ENCODE measurements at places on chromosomes 3 and 15.

GRCh38 chr3:62028236-62028635, 345.1 kb downstream of the FEZF2 start:
- H3K27me3 ChIP-seq = no peaks in the 10 kb centered on the region
- DNase-seq = no peak
- no peaks in the 10 kb centered on the region for H3K4me1 ChIP-seq
- no peak overlapping the region for H3K27ac ChIP-seq
- no peak overlapping the region for H3K4me3 ChIP-seq
- no peaks in the 10 kb centered on the region for H3K36me3 ChIP-seq

- H3K27ac ChIP-seq = no peak overlapping the region
- no peak overlapping the region for H3K4me3 ChIP-seq
- no peak for DNase-seq
- no peaks in the 10 kb centered on the region for H3K36me3 ChIP-seq
- H3K4me1 ChIP-seq = no peaks in the 10 kb centered on the region
- no peaks in the 10 kb centered on the region for H3K27me3 ChIP-seq
Observed at GRCh38 chr15:39837454-39837853, 54.8 kb upstream of the FSIP1 start.

DNA sequence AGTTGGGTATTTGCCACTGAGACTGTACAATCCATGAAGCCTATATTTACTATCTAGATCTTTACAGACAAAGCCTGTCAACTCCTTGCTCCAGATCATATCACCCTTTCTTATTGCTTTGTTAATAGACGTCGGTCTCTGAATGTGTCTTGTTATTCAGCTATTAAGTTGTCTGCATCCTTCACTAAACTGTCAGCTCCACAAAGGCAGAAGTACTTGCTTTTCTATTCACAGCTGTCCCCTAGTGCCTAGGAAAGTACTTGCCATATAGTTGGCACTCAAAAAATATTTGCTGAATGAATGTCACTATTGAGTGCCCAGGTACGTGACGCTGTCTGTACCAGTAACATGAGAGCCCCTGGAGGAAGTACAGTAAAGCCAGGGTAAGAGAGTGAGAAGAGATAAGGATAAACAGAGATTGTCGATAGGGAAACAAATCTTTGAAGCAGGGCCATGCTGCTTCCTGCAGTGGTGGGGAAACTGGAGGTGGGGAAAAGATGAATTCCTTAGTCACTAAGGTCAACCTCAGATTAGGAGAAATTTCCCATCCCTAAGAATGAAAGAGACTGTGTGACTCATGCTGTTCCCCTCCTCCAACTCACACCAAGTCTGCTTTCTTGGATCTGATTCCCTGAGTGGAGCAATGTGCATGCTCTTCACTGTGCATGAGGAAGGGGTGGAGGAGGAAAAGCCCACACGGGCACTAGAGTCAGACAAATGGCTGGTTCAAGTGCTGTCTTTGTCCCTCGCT, 36.3 kb downstream of the PRICKLE2 start:
- H3K27ac ChIP-seq = no peak overlapping the region
- no peaks in the 10 kb centered on the region for H3K4me1 ChIP-seq
- H3K27me3 ChIP-seq = no peaks in the 10 kb centered on the region
- H3K36me3 ChIP-seq = no peaks in the 10 kb centered on the region
- DNase-seq = no peak
- no peak overlapping the region for H3K4me3 ChIP-seq

DNA sequence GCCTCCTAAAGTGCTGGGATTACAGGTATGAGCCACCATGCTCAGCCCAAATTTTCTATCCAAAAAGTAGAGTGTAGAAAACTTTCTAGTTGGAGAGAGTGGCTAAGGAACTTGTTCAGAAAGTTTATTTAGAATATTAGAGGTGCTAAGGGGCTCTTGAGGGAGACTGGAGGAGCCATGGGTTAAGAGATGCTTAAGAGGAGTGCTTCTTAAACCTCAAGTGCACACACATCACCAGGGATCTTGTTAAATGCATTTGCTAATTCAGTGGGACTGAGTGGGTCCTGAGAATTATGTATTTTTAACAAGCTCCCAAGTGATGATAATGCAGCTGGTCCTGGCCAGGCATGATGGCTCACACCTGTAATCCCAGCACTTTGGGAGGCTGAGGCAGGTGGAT, 29.7 kb upstream of the SLMAP start:
- DNase-seq = no peak
- H3K4me3 ChIP-seq = no peak overlapping the region
- H3K27ac ChIP-seq = no peak overlapping the region
- no peaks in the 10 kb centered on the region for H3K27me3 ChIP-seq
- H3K36me3 ChIP-seq = no peaks in the 10 kb centered on the region

- no peaks in the 10 kb centered on the region for H3K36me3 ChIP-seq
- DNase-seq = no peak
- H3K27ac ChIP-seq = no peak overlapping the region
- H3K27me3 ChIP-seq = no peaks in the 10 kb centered on the region
- no peaks in the 10 kb centered on the region for H3K4me1 ChIP-seq
Observed at GRCh38 chr3:102545276-102545675, 110.5 kb downstream of the ZPLD1 start.

DNA sequence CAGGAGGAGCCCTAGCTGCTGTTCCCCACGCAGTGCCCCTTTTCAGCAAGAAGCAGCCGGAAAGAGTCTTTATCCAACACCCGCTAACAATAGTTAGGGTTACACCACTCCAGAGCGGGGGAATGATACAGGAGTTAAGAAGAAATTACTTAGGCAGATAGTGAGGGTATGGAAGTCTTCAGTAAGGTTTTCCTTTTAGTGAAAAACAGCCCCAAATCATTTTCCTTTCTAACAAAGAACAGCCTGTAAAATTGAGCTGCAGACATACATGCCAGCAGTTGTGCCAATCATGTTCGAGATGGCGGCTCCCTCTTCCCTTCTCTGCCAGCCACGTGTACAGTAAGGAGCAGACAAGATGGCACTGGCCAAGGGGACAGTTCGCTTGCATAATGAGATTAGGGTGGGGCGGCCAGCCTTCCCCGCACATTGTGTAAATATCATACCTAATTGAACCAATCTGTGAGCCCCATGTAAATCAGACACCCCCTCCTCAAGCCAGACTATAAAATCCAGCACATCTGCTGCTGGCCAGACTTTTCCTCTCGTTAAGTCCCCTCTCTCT, 18.5 kb upstream of the SENP5 start:
- no peak overlapping the region for H3K4me3 ChIP-seq
- H3K27ac ChIP-seq = no peak overlapping the region
- H3K27me3 ChIP-seq = no peaks in the 10 kb centered on the region
- no peaks in the 10 kb centered on the region for H3K4me1 ChIP-seq

GRCh38 chr15:64437982-64438381, 22.4 kb upstream of the ZNF609 start:
- no peak overlapping the region for H3K4me3 ChIP-seq
- no peak overlapping the region for H3K27ac ChIP-seq
- H3K4me1 ChIP-seq = peaks cover 3% of the 10 kb centered on the region
- no peaks in the 10 kb centered on the region for H3K36me3 ChIP-seq
- H3K27me3 ChIP-seq = no peaks in the 10 kb centered on the region

GRCh38 chr3:161274691-161275298, 53.7 kb downstream of the NMD3 start:
- no peaks in the 10 kb centered on the region for H3K27me3 ChIP-seq
- H3K36me3 ChIP-seq = no peaks in the 10 kb centered on the region
- no peak overlapping the region for H3K4me3 ChIP-seq
- no peak for DNase-seq
- H3K27ac ChIP-seq = no peak overlapping the region
- H3K4me1 ChIP-seq = no peaks in the 10 kb centered on the region

GRCh38 chr3:125431912-125432790, 57.0 kb upstream of the ZNF148 start:
- peaks cover 25% of the 10 kb centered on the region for H3K4me1 ChIP-seq
- H3K36me3 ChIP-seq = no peaks in the 10 kb centered on the region
- H3K27ac ChIP-seq = no peak overlapping the region
- H3K4me3 ChIP-seq = no peak overlapping the region
- H3K27me3 ChIP-seq = no peaks in the 10 kb centered on the region
- DNase-seq = no peak

- no peak overlapping the region for H3K4me3 ChIP-seq
- no peaks in the 10 kb centered on the region for H3K4me1 ChIP-seq
- no peak for DNase-seq
- no peaks in the 10 kb centered on the region for H3K36me3 ChIP-seq
- H3K27ac ChIP-seq = no peak overlapping the region
Observed at GRCh38 chr15:83571820-83572707, 81.9 kb upstream of the ADAMTSL3 start.

GRCh38 chr3:106281221-106281620, 412.4 kb upstream of the CBLB start:
- DNase-seq = no peak
- H3K36me3 ChIP-seq = no peaks in the 10 kb centered on the region
- no peak overlapping the region for H3K4me3 ChIP-seq
- H3K4me1 ChIP-seq = no peaks in the 10 kb centered on the region

GRCh38 chr3:58161435-58162398, 49.1 kb downstream of the DNASE1L3 start:
- H3K27me3 ChIP-seq = no peaks in the 10 kb centered on the region
- H3K4me1 ChIP-seq = no peaks in the 10 kb centered on the region

DNA sequence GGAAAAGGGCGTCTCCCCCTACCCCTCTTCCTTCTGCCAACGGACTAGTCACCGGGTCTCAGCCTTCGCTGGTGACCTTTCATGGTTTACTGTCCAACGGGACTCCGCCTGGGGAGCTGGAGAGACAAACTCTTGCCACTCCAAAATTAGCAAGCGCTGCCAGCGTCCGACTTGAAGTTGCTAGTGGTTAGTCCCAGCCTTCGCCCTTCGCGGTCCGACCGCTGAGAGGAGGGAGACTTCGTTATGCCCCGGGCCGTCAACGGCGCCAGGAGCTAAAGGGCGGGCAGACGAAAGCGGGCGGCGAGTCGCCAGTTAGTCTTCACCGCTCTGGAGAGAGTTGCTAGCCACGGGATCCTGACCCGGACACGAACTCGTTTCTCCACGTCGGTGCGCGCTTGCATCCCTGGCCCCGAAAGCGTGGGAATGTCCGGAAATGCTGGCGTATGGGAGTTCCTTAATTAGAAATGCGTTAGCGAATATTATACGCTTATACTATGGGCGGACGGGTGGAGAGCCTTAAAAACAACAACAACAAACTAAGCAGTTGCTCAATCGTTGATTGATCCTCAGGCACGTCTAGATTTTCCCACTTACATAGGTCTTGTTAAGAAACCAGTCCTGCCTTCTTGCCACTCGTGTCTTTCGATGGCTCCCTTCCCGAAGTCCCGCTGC, 716 bp downstream of the SMC4 start:
- no peaks in the 10 kb centered on the region for H3K27me3 ChIP-seq
- H3K27ac ChIP-seq = peak overlapping the region; percentile 90
- H3K4me1 ChIP-seq = no peaks in the 10 kb centered on the region
- peak overlapping the region; percentile 99 for H3K4me3 ChIP-seq
- DNase-seq = no peak
- H3K36me3 ChIP-seq = no peaks in the 10 kb centered on the region

DNA sequence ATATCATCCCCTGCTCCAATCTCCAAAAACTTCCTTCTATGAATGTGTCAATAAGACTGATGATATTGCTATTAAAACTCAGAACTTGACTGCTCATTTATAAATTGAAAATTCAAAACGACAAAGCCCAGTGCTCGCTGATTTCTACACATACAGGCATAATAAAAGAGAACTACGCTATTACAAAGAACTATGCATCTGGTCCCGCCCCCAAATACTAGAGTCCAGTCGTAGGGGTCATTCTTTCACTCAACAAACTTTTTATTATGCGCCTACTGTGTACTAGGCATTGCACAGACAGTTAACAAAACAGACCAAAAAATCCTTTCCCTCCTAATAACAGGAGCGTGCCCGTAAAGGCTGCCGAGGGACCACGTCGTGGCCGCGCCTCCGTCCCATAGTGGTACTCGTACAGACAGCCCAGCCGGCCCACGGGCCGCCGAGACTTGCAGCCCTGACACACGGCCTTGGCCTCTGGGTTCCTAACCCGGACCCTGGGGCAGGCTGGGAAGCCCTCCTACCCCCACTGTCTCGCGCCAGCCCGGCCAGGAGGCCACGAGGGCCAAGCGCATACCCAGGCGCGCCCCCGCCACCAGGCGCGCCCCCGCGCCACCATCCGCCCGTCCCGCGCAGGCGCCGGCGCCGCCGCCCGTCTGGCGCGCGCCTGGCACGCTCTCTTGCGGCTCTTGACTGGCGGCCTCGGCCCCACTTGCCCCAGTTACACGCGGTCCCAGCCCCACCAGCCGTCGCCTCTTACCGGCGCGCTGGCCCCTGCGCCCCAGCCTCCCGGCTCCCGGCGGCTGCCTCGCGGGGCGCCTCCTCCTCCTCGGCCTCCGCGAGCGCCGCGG, 757 bp downstream of the AVEN start:
- H3K4me1 ChIP-seq = peaks cover 13% of the 10 kb centered on the region
- no peak for DNase-seq
- peak overlapping the region; percentile 73 for H3K4me3 ChIP-seq
- H3K27me3 ChIP-seq = no peaks in the 10 kb centered on the region

GRCh38 chr3:10933021-10933420, 59.5 kb upstream of the SLC6A1 start:
- H3K4me1 ChIP-seq = no peaks in the 10 kb centered on the region
- H3K27ac ChIP-seq = no peak overlapping the region
- no peaks in the 10 kb centered on the region for H3K27me3 ChIP-seq
- no peaks in the 10 kb centered on the region for H3K36me3 ChIP-seq

GRCh38 chr3:170056710-170057454, 19.1 kb downstream of the GPR160 start:
- peaks cover 13% of the 10 kb centered on the region for H3K36me3 ChIP-seq
- H3K4me1 ChIP-seq = peaks cover 42% of the 10 kb centered on the region
- DNase-seq = peak; percentile 84
- peak overlapping the region; percentile 94 for H3K27ac ChIP-seq
- peak overlapping the region; percentile 59 for H3K4me3 ChIP-seq

GRCh38 chr15:72402726-72403125, 4.6 kb downstream of the TMEM202 start:
- H3K27me3 ChIP-seq = peaks cover 3% of the 10 kb centered on the region
- H3K4me1 ChIP-seq = no peaks in the 10 kb centered on the region
- H3K4me3 ChIP-seq = no peak overlapping the region
- DNase-seq = no peak
- no peaks in the 10 kb centered on the region for H3K36me3 ChIP-seq

DNA sequence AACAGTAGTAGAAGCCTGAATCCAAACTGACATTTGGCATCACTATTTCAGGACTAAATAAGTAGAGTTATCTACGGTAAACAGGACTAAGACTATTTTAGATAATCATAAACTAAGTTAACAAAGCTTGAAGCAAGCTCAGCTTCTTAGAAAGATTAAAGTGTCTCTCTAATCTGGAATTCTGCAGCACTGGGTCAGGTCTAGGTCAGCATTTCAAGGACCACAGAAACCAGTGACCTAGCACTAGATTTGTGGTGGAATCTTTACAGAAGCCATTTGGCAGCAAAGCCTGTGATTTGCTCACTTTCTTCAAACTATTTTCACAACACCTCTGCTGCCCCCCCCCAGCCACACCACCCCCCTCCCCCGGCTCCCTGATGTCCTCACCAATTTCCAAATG, 37.5 kb downstream of the IGSF11 start:
- no peak overlapping the region for H3K27ac ChIP-seq
- DNase-seq = no peak
- no peaks in the 10 kb centered on the region for H3K36me3 ChIP-seq
- no peaks in the 10 kb centered on the region for H3K4me1 ChIP-seq

GRCh38 chr3:52310861-52311575, 5.1 kb upstream of the DNAH1 start:
- no peak overlapping the region for H3K4me3 ChIP-seq
- DNase-seq = peak; percentile 47
- H3K36me3 ChIP-seq = no peaks in the 10 kb centered on the region
- H3K27me3 ChIP-seq = no peaks in the 10 kb centered on the region

GRCh38 chr15:94532226-94532625, 300.9 kb downstream of the MCTP2 start:
- no peak overlapping the region for H3K4me3 ChIP-seq
- H3K27ac ChIP-seq = no peak overlapping the region
- no peak for DNase-seq
- no peaks in the 10 kb centered on the region for H3K27me3 ChIP-seq
- no peaks in the 10 kb centered on the region for H3K36me3 ChIP-seq

Data from GM12878 (cell line).